ENCODE measurements at places on chromosomes 6 and 20.

- DNase-seq, result no peak
Measured at GRCh38 chr20:16760431-16761304, 12.5 kb downstream of the OTOR start.

- DNase-seq, result no peak
Measured at GRCh38 chr6:52305948-52306767, 21.6 kb upstream of the MCM3 start.

DNA sequence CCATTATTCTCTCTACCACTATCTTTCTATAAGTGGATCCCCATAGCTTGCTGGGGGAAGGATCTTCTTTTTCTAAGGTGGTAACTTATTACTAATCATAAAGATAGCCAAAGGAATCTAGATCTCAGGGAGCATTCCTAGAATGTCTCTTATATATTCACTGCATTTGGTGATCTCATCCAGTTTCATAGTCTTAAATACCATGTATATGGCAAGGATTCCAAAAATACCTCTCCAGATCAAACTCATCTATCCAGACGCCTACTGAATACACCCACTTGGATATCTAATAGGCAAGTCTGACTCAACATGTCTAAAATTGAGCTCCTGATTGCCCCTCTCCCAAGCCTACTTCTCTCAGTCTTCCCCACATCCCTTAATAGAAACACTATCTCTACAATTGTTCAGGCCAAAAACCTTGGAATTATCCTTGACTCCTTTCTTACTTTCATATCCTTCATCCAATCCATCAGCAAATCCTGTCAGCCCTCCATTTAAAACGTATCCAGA lies 264.4 kb downstream of the HACE1 start:
- no peak for DNase-seq

DNA sequence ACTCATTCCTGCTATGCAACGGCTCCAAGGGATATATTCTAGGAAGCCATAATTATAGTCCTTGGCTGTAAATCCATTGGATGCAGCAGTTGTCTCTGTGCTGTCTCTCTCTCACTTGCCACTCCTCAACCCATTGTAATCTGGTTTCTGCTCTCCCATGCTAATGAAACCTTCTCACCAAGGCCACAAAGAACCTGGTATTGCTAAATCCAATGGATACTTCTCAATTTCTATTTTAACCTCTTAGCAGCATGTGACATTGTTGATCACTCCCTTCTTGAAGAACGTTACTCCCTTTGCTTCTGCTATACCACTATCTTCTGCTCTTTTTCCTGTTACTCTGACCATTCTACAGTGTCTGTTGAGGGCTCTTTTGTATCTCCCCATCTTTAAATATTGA lies 39.8 kb upstream of the GCLC start:
- no peak for DNase-seq

DNA sequence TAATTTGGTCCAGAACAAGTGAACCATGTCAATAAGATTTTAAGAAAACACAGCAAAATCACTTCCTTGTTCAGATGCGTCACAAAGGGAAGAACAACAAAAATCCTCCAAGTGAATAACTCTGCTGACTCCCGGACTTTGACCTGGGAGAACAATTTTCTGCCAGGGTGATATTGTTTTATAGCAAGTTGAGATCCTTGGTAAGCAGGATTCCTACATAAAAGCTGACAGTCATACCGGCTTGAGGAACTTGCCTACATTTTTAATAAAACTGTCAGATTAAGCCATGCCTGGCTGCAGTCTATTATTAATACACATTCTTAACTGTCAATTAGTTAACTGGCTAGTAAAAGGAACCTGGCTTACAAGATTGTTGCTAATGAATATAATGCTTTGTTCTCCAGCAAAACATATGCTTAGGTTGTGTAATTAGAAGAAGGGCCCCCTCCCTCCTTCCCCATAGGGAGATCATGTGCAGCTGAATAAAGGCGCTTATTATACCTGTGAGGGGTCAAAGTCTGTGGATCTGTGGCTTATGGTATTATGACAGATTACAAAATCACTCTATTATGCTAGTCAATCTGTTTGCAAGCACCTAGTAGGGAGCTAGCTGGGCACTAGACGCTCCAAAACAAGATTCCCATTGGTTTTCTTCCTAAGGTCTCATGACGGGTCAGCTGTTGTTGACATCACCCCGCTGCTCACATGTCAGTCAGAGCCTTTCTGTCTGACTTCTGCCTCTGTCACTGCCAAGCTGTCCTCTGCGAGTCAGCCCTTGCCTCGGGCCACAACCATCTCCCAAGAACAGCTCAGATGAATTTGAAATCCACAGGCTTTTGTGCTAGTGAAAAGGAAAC lies 44.6 kb upstream of the SEC63 start:
- no peak for DNase-seq

DNA sequence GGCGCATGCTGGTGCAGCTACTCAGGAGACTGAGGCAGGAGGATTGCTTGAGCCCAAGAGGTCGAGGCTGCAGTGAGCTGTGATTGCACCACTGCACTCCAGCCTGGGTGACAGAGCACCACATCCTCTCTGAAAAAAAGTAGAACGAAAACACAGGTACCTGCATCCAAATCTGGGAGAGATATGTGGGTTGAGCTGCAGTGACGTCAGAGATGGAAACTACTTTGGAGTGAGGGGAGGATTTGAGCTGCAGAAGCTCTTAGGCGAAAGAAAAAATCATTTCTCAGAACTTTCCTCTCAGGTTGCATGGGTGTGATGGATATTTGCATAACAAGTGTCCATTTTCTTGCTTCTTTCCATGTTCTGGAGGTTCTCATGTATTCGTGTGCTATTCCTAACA lies 4.0 kb upstream of the TULP1 start:
- DNase-seq, result no peak

- no peak for DNase-seq
Measured at GRCh38 chr6:133606852-133607251, 282.1 kb upstream of the TCF21 start.

- DNase-seq, result peak; percentile 23
Measured at GRCh38 chr6:28867086-28867409, 56.7 kb downstream of the TRIM27 start.

GRCh38 chr6:48134246-48134645 lies 23.2 kb upstream of the PTCHD4 start:
- no peak for DNase-seq

GRCh38 chr20:62711703-62712101 lies 3.1 kb downstream of the NTSR1 start:
- peak; percentile 84 for DNase-seq

GRCh38 chr6:168956884-168957730 lies 296.5 kb downstream of the THBS2 start:
- peak; percentile 38 for DNase-seq

GRCh38 chr6:64861039-64861651 lies 845.9 kb downstream of the EYS start:
- DNase-seq, result no peak

DNA sequence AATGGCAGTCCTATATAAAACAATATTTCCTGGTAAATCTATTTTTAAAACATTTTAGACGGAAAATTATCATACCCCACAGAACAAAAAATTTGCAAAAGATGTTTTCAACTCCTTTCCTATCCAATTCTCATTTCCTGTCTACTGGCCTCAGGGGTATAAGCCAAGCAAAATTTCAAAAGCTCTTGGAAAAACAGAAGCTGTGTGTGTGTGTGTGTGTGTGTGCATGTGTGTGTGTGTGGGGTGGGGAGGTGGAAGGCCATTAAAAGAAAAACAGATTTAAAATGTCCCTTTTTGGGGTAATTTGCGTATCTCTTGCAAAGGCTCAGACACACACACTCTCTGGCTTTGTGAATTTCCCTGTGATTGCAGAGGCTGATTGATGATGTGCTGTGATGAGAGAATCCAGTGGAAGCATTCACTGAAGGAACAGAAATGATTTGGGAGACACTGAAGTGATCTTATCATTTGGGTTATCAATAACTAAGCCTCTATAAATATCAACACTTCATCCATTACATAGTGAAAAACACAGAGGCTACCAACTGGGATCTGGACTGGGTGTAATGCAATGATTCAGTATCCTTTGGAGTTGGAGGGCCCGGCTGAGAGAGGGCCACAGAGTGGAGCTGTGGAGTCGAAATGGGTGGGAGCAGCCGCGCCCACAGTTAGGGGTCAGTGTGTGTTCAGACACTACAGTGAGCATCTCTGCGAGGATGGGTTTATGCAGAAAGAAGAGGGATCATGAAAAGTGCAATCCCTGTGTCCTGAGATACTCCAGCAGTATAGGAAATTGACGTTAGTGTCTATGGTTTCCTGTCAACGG lies 106.8 kb upstream of the PREP start:
- DNase-seq, result no peak

- no peak for DNase-seq
Measured at GRCh38 chr20:44471481-44471882, 4.2 kb upstream of the TTPAL start.

DNA sequence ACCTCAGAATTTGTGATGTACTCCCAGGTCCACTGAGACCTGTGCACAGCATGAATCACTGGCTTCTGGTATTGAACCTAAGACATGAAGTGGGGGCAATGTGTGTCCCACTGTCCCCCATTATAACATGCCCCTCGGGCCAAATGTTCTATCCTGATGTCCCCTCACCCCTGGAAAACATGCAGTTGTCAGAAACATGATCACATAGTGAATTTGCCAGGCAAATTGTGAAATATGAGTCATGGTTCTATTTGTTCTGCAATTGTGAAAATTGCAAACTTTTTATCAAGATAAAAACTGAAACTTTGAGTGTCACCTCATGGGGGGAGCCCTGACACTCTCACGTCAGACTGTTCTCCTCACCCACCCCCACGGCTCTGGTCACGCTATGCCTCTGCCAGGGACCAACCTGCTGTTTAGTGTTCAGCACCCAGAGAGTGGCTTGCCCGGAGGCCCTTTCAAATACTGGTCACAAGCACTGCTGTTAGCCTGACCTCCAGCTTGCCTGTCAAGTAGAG lies 305.3 kb downstream of the CLIC5 start:
- DNase-seq, result no peak

DNA sequence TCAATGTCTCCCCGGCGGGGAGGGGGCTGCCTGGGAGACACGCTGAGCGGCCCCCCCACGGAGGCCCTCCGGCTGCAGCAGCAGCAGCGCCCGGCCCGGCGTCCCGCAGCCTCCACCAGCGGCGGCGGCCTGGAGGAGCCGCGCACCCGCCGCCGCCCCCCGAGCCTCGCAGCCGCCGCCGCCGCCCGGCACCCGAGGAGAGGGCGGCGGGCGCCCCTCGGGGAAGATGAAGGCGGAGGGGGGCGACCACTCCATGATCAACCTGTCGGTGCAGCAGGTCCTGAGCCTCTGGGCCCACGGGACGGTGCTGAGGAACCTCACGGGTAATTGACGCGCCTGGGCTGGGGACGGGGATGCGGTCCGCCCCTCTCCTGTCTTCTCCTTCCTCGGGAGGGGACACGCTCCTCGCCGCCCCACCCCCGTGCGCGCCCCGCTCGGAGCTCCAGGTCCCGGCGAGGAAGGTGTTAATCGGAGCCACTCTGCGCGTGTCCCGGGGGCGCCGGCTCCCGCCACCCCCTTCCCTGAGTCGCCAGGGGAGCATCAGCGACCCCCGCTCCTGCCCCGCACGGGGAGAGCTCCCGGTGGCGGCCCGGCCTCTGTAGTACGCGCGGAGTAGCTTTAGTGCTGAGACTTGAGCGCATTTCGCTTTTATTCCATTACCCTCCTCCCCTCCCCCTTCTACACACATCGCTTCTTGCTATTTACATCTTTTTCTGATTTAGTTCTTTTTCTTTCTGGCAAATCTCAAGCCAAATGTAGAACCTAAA lies 686 bp downstream of the TMEM170B start:
- no peak for DNase-seq

DNA sequence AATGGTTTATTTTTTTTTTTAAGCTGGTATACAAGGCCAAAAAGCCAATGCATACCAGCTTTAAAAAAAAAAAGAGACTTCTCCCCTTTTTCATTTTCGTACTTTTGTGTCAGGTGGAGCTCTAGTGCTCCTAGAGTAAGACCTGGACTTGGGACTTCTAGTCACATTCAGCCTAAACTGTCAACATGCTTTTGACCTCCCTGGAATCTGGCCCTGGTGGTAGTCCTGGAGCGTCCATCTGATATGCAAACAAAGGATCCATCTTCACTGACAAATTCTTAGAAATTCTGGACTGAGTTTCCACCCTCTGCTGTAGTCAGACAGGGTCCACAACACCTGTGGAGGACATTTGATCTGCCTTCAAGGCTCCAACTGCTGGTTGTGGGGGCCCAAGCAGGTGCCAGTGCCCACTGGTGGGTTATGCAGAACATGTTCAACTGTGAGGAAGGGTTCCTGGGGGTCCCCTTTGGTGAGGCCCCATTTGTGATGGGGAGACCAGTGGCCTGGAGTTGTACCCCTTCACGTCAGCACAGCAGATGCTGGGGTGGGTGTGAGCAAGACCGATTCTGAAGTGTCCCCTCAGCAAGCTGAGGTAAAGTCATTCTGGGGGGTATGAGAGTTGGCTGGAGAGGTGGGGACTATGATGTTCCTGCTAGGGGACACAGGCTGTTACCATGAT lies 12.6 kb upstream of the PCMTD2 start:
- no peak for DNase-seq

DNA sequence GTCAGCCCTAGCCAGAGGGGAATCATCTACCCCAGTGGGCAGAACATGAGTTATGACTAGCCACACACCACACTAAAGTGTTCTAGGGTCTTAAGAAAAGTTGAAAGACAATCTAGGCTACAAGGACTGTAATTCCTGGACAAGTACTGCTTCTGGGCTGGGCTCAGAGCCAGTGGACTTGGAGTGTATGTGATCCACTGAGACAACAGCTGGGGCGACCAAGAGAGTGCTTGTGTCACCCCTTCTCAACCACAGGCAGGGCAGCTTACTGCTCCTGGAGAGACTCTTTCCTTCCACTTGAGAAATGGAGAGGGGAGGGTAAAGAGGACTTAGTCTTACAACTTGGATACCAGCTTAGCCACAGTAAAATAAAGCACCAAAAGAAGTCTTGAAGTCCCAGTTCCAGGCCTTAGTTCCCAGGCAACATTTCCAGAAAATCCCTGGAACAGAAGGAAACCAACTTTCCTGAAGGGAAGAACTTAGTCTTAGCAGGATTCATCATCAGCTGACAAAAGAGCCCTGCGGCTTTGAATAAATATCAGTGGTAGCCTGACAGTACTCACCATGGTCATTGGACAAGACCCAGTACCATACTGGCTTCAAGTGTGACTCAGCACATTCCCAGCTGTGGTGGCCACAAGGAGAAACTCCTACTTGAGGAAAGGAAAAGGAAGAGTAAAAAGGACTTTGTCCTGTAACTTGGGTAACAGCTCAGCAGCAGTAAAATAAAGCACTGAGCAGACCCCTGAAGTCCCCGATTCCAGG lies 355.1 kb upstream of the ADGRB3 start:
- DNase-seq, result no peak

DNA sequence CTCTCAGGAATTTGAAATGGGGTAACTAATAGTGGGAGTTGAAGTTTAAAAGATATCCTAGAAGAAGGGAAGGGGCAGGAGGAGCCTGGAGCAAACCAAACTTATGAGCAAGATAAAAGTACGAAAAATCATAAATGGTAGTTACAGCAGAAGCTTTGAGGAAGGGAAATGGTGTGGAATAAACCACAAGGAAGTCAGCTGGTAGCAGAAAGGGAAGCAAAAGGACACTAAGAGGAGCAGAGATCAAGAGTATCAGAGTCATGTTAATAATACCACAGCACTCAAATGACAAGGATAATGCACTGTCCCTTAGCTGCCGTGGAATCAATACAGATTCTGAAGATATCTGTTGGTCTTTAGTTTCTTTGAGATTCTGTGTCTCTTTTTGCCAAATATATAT lies 44.9 kb upstream of the CCDC28A start:
- no peak for DNase-seq

GRCh38 chr6:1778686-1779235 lies 169.0 kb downstream of the FOXC1 start:
- no peak for DNase-seq

Data from DMS153 (cell line).